ENCODE measurements at places on chromosomes 4 and X.

GRCh38 chr4:23706972-23707651, 182.7 kb downstream of the PPARGC1A start:
- no peak overlapping the region for H3K4me3 ChIP-seq
- DNase-seq = no peak
- no peaks in the 10 kb centered on the region for H3K36me3 ChIP-seq
- H3K27ac ChIP-seq = no peak overlapping the region
- H3K4me1 ChIP-seq = no peaks in the 10 kb centered on the region

DNA sequence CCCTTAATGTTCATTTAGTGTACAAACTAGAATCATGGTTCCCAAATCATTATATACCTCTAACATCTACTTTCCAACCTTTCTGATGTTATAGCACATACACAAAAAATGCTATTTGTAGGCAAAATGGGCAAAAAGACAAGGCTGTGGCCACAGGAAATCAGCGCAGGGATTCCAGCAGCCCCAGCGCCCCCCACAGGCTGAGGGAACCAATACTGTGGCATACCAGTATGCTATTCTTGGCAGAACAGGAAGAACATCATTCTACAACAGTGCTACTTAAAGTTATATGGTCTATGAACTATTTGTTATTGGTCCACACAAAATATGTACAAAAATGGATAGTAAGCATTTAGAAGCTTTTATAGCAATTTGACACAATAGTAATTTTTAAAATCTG, 25.3 kb downstream of the STEEP1 start:
- no peaks in the 10 kb centered on the region for H3K4me1 ChIP-seq
- no peak for DNase-seq
- no peak overlapping the region for H3K4me3 ChIP-seq
- H3K27me3 ChIP-seq = no peaks in the 10 kb centered on the region
- no peak overlapping the region for H3K27ac ChIP-seq

DNA sequence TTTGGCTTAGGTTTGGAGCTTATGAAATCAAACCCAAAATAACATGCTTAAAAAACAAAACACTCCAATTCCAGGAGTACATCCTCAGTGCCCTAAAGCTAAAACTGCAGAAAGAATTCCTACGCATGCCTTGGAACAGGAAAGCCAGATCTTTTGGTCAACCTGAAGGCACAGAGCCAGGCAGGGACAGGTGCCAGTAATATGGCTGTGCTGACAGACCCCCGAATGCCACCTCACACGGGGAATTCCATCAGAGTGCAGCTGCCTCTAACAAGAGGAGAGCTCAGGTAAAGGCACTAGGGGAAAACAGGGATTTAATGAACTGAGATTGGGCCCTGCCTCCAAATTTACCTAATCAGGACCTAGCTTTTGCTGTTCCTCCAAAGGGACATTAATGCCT, 77.1 kb downstream of the SHISA3 start:
- H3K27me3 ChIP-seq = no peaks in the 10 kb centered on the region
- H3K4me3 ChIP-seq = no peak overlapping the region
- no peaks in the 10 kb centered on the region for H3K36me3 ChIP-seq
- H3K4me1 ChIP-seq = no peaks in the 10 kb centered on the region
- no peak for DNase-seq
- H3K27ac ChIP-seq = no peak overlapping the region

DNA sequence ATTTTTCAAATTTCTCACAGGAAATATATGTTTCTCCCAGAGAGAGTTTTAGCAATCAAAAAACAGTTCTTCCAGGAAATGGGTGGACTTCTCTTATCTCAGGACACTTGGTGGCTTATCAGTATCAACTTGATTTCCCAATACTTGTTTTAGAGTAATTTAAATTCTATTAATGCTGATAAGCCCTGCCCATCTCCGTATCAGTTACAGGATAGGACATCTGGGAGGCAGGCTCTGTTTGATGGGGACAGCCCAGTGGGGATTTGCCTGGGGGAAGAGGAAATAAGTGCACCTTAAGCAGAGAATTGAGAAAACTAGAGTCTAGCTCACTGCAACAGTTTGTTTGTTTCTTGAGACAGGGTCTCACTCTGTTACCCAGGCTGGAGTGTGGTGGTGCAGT, 43.2 kb upstream of the PDGFRA start:
- H3K4me1 ChIP-seq = no peaks in the 10 kb centered on the region
- no peaks in the 10 kb centered on the region for H3K36me3 ChIP-seq
- H3K27me3 ChIP-seq = no peaks in the 10 kb centered on the region
- peak; percentile 64 for DNase-seq
- no peak overlapping the region for H3K27ac ChIP-seq
- H3K4me3 ChIP-seq = no peak overlapping the region

- DNase-seq = peak; percentile 29
- H3K36me3 ChIP-seq = no peaks in the 10 kb centered on the region
- H3K27ac ChIP-seq = no peak overlapping the region
- H3K4me3 ChIP-seq = no peak overlapping the region
Measured at GRCh38 chr4:44150091-44150576, 298.5 kb downstream of the KCTD8 start.

All from mesendoderm (in vitro differentiated cells).